ENCODE measurements at places on chromosomes 12 and 14.

GRCh38 chr12:128609861-128610260 is 213.9 kb downstream of the SLC15A4 start:
- no peak for DNase-seq

DNA sequence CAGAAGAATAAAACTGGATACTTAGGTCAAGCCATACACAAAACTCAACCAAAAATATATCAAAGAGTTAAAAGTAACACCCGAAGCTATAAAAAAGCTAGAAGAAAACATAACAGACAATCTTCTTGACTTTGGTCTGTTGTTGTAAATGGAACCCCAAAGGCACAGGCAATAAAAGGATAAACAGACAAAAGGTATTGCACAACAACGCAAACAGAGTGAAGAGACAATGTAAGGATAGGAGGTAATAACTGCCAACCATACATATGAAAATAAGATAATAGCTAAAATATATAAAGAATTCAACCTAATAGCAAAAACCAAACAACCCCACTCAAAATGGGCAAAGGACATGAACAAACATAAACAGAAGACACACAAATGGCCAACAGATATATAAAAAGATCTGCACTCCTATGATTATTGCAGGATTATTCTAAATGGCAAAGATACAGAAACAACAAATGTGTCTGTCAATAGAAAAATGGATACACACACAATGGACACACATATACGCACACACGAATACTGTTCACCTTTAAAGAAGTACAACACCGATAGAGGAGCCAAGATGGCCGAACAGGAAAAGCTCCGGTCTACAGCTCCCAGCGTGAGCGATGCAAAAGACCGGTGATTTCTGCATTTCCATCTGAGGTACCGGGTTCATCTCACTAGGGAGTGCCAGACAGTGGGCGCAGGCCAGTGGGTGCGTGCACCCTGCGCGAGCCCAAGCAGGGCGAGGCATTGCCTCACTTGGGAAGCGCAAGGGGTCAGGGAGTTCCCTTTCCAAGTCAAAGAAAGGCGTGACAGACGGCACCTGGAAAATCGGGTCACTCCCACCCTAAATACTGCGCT is 1137.1 kb downstream of the FSCB start:
- no peak for DNase-seq

GRCh38 chr12:121961195-121961879 is 42.9 kb downstream of the CFAP251 start:
- DNase-seq: no peak

DNA sequence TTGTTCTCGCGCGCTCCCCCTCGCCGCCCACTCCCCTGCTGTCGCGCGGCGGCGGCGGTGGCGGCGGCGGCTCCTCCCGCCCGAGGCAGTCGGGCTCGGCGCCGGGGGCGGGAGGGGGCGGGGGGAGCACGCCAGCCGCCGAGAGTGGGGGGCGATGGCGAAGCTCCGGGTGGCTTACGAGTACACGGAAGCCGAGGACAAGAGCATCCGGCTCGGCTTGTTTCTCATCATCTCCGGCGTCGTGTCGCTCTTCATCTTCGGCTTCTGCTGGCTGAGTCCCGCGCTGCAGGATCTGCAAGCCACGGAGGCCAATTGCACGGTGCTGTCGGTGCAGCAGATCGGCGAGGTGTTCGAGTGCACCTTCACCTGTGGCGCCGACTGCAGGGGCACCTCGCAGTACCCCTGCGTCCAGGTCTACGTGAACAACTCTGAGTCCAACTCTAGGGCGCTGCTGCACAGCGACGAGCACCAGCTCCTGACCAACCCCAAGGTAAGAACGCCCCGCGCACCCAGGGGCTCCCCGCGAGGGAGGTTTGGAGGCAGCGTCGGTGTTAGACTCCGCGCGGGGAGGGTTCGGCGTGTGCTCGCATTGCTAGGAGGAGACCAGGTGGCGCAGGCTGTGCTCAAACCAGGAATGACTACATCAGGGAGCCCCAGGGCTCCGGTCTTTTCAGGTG is 629 bp downstream of the KCNMB4 start:
- peak; percentile 50 for DNase-seq

- DNase-seq: no peak
Observed at GRCh38 chr12:70733385-70733784, 96.2 kb upstream of the PTPRB start.

DNA sequence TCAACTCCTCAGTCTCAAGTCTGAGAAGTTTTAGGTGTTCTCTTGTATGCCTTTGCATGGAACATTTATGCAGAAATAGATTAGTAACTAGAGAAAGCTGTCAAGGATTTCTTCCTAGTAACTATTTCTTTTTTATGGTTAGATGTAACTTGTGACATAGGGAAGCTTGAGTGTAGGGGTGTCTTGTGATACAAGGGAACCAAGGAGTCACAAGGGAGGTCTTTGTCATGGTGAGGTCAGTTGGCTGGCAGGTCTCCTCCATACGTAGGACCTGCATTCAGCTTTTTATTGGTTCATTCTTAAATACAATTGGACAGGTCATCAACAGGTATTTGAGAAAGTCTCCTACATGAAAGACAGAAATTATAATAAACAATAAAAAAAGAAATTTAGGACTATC is 394.0 kb upstream of the CCDC196 start:
- DNase-seq: no peak

- DNase-seq: no peak
Observed at GRCh38 chr12:68229956-68230355, 4.3 kb upstream of the IL26 start.

GRCh38 chr12:45743247-45743646 is 13.7 kb downstream of the ARID2 start:
- no peak for DNase-seq

DNA sequence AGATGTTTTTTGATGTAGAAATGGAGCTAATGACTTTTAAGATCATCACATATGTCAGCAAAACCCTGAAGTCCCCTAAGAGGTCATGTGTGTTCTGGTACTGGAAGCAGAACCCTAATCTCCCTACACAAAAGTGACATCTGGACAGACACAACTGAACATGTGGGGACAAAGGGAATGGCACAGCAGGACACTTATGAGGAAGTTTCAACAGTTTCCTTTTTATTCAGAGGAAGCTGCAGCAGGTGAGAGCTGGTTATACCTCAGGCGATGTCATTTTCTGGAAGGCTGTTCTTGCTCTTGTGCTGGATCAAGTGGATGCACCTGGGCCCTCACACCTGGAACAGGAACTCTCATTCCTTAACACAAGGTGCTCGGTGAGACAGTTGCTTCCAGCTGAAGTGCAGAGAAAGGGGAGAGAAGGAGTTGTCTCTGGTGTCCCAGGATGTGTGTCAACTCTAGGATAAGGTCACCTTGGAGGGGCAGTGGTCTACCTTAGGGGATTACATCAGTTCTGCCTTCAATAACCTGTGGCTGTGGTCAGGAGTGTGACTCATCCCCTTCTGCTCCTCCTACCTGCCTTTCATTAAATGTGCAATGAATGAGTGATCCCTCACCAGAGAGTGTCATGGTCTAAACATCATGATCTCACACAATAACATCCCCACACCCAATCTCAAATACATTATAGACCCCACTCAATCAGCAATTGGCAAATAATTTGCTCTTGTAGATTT is 463.4 kb downstream of the TMEM121 start:
- DNase-seq: no peak

GRCh38 chr12:58420503-58420902 is 479.1 kb downstream of the ATP23 start:
- no peak for DNase-seq

All from left colon (tissue), 2 donors.